ENCODE measurements at places on chromosomes 6 and 20.

GRCh38 chr20:59211208-59211765 is 47.7 kb downstream of the ZNF831 start:
- no peak for DNase-seq

GRCh38 chr6:42782689-42783176 is 881 bp downstream of the BICRAL start:
- no peak for DNase-seq

DNA sequence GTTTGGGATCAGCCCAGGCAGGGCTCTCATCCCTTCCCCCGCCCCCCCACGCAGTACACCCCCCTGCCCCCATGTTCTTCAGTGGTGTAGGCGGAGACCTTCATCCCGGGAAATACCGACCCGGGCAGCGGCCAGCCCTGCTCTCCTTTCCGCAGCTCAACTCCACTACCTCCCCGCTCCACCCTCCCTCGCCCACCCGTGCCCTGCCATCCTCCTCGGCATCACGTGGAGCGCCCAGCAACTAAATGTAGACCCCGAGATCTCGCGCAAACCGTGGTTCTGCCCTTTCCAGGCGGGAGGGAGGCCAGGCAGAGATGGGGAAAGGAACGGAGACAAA is 1932.2 kb upstream of the DEFB115 start:
- no peak for DNase-seq

DNA sequence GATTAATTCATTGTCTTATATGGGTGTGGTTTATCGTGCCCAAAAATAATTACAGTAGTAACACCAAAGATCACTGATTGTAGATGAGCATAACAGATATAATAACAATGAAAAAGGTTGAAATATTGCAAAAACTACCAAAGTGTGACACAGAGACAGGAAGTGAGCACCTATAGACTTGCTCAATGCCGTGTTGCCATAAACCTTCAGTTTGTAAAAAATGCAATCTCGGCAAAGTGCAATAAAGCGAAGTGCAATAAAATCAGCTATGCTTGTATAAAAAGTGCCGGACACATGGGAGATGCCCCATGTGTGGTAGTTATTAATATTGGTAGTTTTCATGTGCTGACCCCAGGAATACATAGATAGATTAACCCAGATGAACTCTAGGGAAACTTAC is 192.6 kb downstream of the NRN1 start:
- no peak for DNase-seq

All from NCI-H524 treated with DMSO at 0.1 percent for 48 hours (cell line).